Urinary bladder (tissue), 4 donors: ENCODE measurements at places on chromosomes 7 and 10.

- DNase-seq, result no peak
Observed at GRCh38 chr7:154252046-154252445, 199.8 kb downstream of the DPP6 start.

DNA sequence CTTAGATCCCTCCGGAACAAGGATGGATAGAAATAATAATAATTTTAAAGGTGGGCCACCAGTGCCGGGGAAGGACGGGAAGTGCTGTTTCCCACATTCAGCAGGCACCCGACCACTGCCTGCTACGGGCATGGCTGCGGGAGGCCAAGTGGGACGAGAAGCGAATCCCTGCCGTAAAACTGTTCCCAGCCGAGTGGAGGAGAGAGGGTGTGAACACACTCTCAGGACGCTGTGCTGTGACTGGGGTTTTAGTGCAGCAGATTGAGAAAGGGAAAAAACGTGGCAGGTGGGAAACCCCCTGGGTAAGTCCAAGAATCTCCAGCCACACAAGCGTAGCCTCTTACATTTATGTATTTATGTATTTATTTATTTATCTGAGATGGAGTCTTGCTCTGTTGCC, 158.8 kb downstream of the DNAJB6 start:
- DNase-seq, result no peak

GRCh38 chr10:79142064-79142491, 73.3 kb downstream of the ZMIZ1 start:
- no peak for DNase-seq

- DNase-seq, result no peak
Observed at GRCh38 chr7:82757-83155, 109.6 kb upstream of the FAM20C start.

- no peak for DNase-seq
Observed at GRCh38 chr7:156389116-156389692, 251.4 kb upstream of the RNF32 start.

- DNase-seq, result no peak
Observed at GRCh38 chr7:137933270-137934017, 68.4 kb downstream of the CREB3L2 start.

- no peak for DNase-seq
Observed at GRCh38 chr7:2821842-2822507, 22.1 kb downstream of the GNA12 start.

- DNase-seq, result no peak
Observed at GRCh38 chr7:16515785-16516685, 10.6 kb upstream of the LRRC72 start.

GRCh38 chr7:43960933-43961332, 34.7 kb downstream of the UBE2D4 start:
- DNase-seq, result no peak

DNA sequence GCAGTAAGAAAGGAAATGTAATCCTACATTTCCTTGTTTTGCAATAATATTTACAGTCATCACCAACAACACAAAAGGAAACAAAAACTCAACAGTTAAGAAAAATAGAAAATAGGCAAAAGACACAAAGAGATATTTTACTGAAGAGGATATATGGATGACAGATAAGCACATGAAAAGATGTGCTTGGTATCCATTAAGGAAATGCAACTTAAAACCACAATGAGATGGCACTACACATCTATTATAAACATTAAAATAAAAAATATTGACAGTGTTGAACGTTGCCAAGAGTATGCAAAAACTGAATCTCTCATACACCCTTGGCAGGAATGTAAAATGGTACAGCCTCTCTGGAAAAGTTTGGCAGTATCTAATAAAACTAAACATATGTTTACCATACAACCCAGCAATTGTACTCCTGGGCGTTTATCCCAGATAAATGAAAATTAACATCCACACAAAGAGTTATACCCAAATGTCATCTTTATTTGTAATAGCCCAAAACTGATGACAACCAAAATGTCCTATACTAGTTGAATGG, 5.4 kb downstream of the CEP41 start:
- no peak for DNase-seq

DNA sequence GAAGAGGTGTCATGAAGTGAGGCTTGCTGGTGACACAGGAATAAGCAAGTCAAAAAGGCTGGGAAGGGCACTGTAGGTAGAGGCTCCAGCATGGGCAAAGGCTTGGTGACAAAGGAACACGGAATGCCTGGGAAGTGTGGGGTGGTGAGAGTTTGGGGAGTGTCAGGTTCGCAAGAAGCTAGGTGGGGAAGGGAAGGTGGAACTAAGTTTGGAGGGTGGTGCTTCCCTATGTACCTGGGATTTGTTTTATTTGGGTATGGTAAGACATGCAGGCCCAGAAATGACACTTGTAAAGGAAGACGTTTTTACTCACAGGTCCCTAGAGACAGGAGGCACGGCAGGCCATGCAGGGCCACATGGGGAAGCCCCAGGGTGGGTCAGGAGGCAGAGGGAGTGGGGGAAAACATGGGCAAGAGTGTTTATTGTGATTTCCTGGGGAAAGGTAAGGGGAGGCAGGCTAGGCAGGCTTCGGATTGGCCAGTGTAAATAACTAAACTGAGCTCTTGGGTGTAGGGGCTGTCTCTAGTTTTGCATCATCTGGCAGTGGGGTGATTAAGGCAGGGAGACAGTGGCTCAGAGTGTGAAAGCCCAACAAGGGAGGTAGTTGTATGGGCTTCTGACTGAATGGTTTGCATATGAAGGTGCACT, 52.1 kb downstream of the SH2D4B start:
- DNase-seq, result no peak

GRCh38 chr7:157793973-157794745, 457.4 kb downstream of the DNAJB6 start:
- no peak for DNase-seq

- DNase-seq, result no peak
Observed at GRCh38 chr10:79295563-79295962, 51.7 kb upstream of the PPIF start.

- DNase-seq, result no peak
Observed at GRCh38 chr7:85736085-85736484, 549.2 kb upstream of the SEMA3D start.

GRCh38 chr10:63901228-63901627, 380.0 kb downstream of the REEP3 start:
- no peak for DNase-seq

DNA sequence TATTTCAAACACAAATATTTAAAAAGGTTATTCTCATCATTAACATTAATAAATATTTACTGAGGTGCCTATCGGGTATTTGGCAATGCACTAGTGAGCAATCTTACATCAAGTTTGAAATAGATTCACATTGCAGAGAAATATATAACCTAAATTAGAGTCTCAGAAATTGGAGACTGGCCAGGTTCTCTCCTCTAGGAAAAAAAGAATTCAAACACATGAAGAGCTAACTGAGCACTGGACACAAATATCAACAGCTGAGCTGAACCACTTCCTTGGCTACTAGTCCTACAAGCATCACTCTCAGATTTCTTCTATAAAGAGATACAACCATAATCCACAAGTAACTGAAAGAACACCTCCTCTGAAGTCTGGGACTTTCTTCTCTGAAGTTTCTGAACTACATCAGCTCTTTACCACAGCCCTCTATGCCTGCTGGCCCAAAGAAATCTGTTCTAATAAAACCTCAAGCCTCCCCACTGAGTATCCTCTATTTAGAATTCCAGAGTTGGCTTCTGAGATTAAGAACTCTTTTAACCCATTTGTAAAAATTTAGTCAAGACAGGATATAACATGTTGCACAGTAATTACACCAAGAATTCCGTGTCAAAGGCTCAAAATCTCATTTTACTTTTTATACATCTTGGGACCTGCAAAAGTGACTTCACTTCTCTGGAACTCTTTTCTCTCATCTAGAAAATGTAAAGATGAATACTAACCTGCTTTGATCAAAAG, 45.2 kb downstream of the MTERF1 start:
- DNase-seq, result no peak

DNA sequence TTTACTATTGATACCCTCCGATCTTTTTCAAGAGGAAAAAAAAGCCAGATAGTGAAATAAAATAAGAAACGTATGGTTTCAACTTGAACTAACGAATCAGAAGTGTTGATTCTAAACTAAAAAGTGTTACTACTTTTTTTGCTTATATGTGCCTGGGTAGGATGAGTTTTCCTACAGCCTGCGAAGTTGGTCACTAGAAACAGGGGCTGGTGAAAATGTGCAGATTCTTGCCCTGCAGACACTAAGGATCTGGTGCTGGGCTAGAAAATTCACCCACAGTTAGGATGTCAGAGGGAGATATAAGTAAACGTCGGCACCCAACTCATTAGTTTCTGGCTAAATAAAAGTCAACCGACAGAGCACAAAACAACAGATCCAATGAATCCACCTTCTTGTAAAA, 298.7 kb upstream of the NFE2L3 start:
- no peak for DNase-seq

DNA sequence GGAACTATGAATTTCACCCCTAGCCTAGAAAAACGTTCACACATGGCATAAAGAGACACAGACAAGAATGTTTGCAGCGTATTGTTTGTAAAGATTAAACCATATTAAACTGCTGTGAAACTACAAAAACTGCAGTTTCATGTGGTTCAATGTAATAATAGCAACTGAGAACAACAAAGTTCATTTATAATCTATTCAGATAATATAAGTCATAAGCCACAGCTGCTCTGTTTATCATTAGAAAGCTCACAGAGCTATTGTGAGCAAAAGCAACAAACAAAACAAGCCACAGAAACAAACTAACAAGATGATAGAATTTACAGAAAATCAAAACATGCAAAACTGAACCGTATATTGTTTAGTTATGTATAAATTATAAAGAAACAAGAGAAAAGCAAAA, 113.5 kb downstream of the AHR start:
- no peak for DNase-seq

- no peak for DNase-seq
Observed at GRCh38 chr7:113784316-113784715, 134.5 kb downstream of the PPP1R3A start.

DNA sequence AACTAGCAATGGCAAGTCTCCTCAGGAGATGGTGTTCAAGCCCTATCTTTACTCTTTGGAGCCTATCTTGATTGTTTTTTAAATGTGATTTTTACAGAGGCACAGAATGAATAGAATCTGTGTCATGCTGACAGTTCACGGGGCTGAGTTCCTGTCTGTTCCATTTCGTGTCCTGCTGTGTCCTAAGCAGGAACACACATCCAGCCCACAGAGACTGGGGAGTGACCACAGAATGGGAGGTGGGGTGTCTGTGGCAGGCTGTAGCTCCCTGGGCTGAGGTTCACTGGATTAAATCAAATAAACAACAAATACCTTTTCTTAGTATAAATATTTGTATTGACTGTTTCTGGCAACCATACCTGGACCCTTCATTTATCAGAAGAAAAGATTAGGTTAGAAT, 73.4 kb upstream of the CARD11 start:
- DNase-seq, result no peak

DNA sequence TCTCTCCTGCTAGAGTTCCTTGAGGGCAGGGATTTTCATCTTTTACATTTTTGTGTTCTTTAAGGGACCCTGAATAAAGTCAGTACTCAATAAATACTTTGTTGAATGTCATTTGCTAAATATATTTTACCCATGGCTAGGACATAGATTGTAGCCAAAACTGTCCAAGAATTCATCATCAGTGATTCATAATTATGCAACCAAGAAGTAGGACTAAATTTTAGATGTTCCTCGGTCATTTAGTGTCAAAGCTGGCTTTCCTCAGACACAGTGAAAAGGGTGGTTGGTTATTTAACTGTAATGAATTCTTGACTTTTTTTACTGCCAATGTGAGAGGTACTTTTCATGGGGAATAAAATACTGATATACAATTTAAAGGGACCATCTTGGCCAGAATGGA, 3.3 kb downstream of the NUDT13 start:
- no peak for DNase-seq

DNA sequence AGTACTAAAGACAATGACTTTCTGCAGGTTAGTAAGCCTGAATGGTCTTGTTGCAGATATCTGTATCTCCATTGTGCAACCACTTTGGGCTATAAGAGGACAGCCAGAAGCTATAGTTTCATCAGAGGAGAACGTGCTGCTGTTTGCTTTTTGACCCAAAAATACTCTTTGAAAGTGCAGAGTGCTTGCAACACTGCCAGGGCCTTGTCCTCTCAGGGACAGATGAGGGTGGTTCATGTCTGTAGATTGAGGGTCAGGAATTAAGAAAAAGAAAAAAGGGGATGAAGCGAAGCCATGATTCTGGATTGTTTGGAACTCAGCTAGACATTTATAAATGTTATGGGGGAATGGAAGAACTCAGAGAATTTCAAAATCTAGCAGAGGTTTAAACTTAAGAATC, 212.5 kb downstream of the SEC23IP start:
- no peak for DNase-seq

DNA sequence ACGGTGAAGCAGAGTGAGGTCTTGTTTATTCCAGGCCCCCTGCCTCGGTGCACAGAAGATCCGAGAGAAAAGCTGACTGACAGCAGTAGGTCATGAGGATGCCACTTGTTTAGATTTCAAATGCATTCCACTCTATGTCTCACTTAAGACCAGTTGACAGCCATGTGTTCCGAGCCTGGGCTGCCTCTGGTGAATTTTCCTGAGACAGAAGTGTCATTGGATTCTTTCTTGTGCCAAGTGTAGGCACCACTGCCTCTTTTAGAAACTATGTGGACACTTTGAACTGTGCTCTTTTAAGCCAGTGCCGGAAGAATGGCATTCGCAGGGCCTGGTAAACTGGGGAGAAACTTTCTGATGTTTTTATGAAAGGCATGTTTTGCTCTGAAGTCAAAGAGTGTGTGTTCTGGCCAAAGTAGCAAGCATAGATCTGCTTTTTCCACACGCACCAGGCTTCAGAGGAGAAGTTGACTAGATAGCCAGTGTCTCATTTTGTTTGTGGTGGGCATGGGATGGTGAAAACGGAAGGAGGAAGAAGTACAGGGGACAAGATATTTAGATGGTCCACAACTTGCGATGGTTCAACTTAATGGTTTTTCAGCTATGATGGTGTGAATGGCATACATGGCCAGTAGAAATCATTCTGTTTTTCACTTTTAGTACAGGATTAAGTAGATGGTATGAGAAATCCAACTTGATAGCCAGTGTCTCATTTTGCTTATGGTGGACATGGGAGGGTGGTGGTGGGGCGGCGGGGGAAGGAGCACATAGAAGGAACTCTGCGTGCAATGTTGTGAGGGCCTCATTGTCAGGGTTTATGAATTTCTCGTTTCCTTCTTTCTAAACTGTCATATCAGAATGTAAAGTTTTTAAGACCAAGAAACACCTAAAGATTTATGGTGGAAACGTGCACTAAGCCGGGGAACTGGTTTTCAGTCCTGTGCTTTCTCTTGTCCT, 41.5 kb downstream of the CYP17A1 start:
- DNase-seq, result no peak

GRCh38 chr7:115754226-115754625, 276.3 kb downstream of the TFEC start:
- no peak for DNase-seq

DNA sequence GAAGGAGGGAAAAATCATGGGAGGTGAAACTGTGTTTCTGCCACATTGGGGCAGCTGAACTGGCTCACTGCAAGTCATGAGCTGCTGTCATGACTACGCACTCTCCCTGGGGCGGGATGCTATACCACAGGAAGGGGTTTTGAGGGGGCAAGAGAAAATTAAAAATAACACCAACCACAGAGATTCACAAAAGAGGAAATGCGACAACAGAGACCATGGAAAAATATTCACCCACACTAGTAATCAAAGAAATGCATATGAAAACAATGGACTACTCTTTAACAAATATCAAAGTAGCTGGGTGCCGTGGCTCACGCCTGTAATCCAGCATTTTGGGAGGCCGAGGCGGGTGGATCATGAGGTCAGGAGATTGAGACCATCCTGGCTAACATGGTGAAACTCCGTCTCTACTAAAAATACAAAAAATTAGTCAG, 65.2 kb upstream of the TM9SF3 start:
- DNase-seq, result no peak
